ENCODE measurements at places on chromosomes 12 and 14.

- no peak for DNase-seq
Measured at GRCh38 chr12:16020031-16020430, 108.9 kb downstream of the DERA start.

DNA sequence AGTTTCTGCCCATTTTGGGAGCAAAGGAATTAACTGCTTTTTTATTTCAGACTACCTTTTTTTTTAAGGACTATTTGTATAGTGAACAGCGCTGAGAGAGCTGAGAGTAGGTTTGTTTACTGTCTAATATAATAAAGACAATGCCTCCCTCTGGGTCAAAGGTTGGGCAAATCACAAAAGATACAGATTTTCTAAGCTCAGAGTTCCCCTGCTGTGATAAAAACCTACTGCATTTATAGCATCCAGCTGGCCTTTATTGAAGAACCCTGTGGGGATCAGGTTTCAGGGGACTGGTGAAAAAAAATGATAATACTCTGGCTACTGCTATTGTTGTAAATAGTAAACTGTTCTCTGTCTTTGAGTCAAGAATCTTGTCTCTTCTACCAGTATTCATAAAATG lies 28.7 kb downstream of the CCDC59 start:
- DNase-seq: no peak

DNA sequence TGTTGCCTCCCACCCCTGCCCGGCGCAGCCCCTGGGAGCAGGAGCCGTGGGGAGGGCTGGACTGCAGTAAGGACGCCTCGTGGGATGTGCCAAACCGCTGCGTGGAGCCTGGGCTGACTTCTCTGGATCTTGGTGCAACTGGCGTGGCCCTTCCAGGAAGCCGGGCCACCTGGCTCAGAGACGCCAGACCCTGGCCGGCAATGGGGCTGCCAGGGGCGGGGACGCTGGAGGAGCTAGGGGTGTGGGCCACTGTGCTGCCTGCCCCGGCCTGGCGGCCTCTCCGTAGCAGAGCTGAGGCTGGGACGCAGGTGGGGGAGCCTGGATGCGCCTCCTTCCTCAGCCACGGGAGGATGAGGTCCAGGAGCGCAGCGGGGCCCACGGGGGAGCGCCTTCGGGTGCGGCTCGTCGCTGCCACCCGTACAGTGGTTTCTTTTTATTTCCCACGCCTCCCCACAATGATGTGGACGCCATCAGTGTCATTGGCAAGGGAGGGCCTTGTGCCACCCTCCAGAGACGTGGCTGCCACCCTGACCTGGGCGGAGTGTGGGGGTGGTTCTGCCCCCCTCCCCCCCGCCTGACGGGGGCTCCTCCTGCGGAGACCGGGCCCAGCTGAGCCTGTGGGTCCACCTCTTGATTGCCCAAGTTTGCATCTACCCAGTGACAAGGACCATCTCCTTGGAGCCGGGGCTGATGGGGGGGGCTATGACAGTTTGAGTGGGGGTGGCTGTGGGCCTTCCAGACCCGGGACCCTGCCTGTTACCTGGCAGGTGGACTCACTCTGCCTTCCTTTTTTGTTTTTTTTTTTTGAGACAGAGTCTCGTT lies 11.3 kb downstream of the DDX51 start:
- DNase-seq: no peak

DNA sequence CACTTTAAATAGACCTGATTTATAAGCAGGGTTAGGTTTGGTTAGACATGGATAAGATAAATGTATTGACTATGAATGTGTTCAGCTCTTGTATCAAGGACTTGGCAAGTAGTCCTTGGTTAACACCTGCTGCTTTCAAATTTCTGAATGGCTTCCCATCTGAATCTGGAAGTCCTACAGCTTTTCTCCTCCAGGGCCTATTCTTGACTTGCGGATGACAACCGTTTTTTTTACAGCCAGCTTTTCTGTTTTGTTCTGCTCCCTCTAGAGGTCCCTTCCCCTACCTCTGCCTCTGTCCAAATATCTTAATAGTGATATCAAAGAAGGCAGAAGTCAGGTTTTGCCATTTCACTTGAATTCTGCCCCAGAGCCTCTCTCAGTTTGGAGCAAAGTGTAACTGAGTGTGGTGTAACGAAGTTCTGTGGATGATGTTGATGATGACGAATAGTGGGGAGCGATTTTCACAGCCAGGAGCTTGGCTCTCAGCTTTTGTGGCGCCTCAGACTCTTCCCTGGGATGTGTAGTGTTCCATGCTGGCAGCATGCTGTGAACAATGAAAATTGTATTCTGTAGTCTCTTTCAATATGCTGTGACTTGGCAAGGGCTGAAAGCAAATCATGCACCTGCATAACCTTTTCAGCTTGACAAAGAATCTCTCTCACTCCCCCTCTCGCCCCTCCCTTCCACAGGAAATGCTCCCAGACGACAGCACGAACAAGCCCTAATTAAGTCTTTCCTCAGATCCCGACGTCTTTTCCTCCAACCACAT lies 5.0 kb upstream of the SLC4A8 start:
- no peak for DNase-seq

GRCh38 chr12:75269209-75269608 lies 59.6 kb upstream of the KCNC2 start:
- no peak for DNase-seq

DNA sequence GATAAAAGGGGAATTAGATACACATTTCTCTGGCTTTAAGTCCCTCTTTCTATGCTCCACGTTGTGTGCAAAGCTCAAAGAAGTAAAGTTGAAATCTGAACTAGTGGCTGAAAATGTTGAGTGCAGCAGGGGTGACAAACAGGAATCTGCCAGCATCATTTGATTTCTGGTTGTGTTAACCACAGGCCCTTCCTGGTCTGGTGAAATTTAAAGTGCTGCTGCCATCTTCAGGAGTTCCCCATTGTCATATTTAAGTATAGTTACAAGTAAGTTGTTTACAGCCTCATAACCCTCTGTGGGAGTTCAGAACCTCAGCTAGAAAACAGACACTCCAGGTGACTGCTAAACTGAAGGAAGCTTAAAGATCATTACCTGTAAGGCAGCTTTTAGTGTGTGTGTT lies 90.9 kb upstream of the CCDC196 start:
- DNase-seq: no peak

- DNase-seq: no peak
Measured at GRCh38 chr12:118637767-118638370, 261.5 kb downstream of the SUDS3 start.

DNA sequence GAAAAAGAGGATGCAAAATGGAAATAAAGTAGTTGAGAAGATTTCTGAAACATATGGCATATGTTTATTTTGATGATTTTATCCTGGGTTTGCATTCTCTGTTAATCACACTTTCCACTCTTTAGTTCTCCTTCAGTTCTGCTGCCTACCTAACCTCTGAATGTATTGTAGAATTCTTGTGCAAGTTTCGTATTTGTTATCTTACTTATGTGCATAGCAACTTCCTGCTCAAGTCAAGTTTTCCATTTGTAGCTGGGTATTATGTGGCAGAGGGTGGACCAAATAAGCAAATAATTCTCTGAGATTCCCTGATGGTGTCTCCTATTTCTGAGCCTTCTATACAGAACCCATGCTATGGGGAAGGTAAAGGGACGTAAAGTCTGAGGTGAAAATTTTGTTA lies 381.6 kb downstream of the FOXG1 start:
- DNase-seq: no peak

DNA sequence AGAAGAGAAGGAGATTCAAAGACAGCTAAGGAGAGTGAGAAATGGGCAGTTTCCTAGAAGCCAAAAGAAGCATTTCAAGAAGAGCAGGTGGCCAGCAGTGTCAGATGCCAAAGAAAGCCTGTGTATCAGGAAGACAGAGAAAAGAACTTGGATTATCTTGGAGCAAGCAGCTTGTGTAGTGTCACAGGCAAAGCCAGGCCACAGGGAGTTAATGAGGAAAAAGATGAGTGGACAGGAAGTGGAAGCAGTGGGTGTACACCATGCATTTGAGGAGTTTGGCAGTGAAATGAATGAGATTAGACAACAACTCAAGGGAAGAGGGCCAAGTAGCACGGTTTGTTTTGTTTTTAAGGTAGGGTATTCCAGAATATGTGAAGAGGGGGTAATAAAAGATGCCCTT lies 5.6 kb upstream of the MYH7 start:
- no peak for DNase-seq

DNA sequence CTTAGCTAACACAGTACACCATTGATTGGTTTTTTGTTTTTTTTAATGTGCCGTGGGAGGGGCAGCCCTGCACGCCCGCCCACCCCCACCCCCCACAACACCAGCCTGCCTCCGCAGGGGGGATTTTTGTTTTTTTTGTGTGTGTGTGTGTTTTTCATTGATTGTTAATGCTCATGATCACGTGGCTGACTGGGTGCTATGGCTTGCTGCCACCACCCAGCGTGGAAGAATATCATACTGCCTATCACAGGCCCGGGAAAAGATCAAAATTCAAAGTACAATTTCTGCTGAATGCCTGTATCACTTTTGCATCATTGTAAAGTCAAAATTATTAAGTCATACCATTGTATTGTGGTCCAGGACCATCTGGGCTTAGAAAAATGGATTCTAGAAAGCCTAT lies 8.3 kb downstream of the RESF1 start:
- DNase-seq: no peak

DNA sequence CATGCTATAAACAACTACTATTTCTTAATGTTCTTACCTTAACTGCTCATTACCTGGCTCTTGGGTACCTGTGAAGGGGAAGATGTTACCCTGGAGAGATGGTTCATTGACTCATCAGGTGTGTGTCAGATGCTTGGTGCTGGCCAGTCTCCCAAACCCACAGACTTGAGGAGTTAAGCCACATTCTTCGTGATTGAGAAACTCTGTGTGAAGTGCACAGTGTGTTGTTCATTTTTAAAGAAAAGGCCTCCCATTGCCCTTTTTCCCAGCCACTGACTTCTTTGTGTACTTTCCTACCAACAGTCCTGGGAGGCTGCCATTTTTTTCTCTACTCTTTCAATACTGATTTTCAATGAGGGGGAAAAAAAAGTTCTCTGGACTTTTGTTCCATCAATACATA lies 3.2 kb downstream of the MGST1 start:
- no peak for DNase-seq
